Uterus (tissue), 4 donors: ENCODE measurements at places on chromosomes 1 and 21.

GRCh38 chr1:108815566-108815965 lies 41.3 kb downstream of the AKNAD1 start:
- DNase-seq, result no peak

- no peak for DNase-seq
Observed at GRCh38 chr1:38926091-38926490, 15.5 kb downstream of the RHBDL2 start.

DNA sequence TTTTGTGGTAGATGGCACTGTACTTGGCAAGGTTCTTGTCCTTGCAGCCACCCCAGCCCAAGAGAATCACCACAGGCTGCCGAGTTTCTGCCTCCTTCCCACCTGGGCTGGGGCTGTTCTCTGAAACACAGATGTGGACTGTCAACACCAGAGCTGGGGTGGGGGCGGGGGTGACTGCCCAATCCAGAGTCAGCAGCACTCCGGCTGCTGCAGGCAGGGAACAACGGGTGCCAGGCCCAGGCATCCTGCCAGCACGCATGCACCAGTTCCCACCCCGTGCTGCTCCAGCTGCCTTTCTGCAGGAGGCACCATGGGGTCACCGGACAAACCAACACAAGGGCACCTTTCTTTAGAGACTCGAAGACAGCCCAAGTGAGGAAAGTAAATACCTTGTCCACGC lies 14.1 kb downstream of the TMEM53 start:
- no peak for DNase-seq

DNA sequence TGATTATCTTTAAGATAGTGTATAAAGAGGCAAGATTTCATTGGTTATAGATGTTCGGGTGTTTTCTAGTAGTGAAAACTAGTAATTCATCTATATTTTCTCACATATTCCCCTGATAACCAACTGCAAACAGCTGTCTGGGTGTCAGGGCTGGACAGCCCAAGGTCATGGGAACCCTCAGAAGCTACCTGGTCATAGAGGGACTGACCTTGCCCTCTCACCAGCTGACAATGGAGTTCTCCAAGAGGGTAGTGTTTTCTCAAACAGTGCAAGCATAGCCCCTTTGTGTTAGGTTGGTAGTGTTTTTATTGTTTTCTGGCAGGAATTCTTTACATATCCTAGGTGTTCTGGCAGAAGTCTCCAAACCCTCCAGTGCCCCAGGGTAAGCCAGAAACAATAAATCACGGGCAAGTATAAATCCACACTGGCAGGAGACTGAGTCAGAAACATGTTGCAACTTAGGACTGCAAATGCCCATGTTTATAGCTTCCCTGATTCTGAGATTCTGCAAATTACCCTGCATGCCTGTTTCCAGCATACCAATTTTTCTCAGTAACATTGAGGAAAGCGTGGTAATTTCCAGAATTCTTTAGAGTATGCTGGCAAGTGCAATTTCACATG lies 82.8 kb upstream of the ATP1A1 start:
- DNase-seq, result no peak

GRCh38 chr1:88731475-88732269 lies 47.6 kb downstream of the PKN2 start:
- peak; percentile 79 for DNase-seq

- no peak for DNase-seq
Observed at GRCh38 chr1:175808999-175809398, 65.6 kb upstream of the TNR start.

DNA sequence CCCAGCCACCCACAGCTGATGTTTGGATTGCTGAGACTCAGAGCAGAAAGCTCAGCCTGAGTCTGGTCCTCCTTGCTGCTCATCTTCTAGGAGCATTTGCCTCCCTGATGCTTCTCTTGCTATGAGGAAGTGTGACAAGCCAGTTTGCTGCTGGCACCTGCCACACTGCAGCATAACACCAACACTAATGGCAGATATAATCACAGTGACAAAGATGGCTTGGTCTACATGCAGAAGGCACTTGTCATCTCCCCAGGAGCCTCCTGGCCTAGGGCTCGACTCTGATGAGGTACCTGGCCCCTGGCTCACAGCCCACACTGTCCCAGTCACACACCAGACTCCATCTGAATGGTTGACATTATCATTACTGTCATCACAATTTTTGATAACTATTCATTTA lies 13.9 kb upstream of the PSMB2 start:
- DNase-seq, result no peak

DNA sequence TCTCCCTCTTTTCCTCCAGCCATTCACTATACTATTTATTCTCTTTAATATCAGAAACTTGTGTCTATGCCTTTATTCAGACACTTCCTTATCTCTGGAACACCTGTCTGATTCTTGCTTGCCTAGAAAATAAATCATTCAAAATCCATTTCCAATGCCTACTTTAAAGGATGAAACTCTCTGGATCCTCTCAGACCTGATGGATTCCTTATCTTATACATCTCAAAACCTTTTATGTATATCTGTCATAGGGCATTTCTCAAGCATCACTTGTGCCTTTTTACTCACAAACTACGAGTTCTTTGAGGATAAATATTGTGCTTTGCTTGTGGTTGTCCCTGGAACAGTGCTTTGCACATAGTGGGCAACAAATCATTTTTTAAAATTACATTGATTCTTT lies 3.8 kb upstream of the ATP6V1G3 start:
- DNase-seq, result no peak

- DNase-seq, result no peak
Observed at GRCh38 chr1:240314845-240315801, 223.4 kb downstream of the FMN2 start.

- DNase-seq, result no peak
Observed at GRCh38 chr1:235052067-235053008, 76.3 kb downstream of the TOMM20 start.

DNA sequence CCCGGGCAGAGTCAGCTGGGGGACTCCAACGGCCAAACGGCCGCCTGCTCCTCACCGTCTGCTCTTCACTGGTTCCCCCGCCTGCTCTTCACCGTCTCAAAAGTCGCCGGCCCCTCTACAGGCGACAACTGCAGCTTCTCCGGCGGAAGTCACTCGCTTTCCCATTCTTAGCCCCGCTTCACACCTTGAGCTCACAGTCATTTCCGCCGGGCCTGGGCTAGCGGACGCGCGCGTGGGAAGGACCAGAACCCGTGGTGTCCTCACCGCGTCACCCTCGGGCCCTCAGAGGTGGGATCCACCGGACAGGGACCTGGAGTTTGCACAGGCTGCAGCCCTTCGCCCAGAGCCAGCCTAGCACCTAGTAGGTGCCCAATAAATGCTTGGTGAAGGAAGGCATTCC lies 27.9 kb upstream of the HJV start:
- DNase-seq, result no peak

DNA sequence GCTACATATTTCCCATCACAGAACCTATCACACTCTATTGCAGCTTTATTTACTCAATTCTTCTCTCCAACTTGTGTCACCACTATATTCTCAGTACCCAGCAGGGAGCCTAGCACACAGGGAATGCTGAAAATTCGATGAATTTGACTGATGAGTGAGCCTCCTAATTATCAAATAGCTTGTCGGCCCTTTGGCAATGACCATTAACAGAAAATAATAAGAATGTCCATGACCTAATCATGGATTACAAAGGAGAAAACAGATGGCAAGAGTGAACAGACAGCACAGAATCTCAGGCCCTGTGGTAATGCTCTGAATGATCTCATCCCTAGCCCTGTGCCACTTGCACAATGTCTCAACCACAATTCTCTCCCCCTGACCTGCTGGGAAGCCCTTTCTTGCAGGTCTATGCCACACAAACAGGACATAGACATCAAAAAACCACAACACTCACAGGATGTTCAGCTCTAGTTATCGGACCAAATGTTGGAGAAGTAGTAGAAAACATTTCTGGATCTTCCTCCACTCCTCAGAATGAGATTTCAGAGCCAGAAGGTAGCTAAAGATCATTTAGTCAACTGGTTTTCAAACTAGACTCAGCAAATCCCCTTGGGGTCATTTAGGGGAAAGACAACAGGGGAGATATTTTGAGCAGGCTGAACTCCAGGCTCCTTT lies 68.4 kb downstream of the LUZP1 start:
- peak; percentile 42 for DNase-seq

DNA sequence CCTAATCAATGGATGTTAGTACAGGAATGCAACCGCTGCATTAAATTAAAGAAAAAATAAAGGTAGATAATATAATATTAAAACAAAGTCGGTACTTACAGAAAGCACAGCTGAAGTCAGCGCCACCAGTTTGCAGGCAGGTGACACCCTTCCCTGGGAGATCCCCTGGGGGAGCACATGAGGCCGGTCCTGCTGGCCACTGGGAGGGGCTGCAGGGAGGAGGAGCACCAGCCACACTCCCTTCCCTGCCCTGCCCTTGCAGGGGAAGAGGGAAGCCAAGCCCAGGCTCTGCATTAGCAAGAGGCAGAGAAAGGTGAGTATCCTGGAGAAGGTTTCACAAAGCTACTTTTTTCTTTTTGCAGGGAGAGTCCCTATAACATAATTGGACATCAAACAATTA lies 507.0 kb downstream of the AJAP1 start:
- no peak for DNase-seq

- DNase-seq, result no peak
Observed at GRCh38 chr1:96955307-96956012, 233.9 kb downstream of the PTBP2 start.

DNA sequence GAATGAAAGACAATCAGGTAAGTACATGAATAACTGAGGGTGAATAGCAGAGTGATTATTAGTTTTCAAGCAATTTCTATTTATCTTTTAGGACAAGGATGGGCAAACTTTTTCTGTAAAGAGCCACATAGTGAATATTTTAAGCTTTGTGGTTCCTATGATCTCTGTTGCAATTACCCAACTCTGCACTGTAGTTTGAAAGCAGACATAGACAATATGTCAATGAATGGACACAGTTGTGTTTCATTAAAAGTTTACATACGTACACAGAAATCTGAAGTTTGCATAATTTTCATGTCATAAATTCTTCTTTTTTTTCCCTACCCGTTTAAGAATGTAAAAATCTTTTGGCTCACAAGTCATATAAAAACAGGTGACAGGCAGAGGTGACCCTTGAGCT lies 71.4 kb downstream of the ZNF281 start:
- no peak for DNase-seq

DNA sequence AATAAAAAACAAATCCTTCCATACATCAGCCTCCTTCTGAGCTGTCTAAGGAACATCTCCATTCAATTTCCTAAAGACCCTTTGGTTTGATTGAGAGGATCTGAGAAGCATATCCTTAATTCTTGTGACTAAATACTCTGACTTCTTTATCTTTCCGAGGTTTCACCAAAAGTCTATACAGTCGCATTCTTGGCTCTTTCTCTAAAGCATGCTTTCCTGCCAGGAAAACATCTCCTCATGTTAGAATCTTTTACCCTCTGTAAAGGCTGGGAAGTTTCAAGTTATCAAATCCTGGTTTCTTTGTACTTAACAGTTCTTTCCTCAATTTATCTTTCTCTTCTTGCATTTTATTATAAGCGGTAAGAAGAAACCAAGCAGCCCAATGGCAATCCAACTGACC lies 630.4 kb downstream of the PTPRC start:
- DNase-seq, result no peak

DNA sequence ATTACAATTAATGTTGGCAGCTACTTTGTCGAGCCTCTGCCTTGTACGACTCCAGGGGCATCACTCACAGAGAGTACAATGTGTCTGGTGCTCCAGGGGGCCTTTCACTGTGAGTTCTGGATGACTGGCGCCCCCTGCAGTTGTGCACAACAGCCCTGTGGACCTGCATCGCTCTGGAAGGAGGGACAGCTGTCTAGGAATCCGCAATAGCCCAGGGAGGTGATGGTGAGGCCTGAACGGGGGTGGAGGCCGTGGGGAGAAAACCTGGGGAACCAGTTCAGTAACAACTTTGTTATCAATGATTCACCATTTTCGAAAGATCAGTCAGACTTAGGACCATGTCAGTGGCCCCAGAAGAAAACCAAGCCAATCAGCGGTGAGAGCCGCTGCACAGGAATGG lies 189.1 kb downstream of the KAZN start:
- no peak for DNase-seq
